ENCODE measurements at places on chromosomes 2 and 18. TPM values are rescaled to one million over a fixed set of nuclear protein-coding genes. Genes with fewer than 3 reads are reported as not detected.
A peak's percentile ranks its signal among the peaks of the same experiment; 100 is the strongest.

GDF7 gene
- total RNA-seq: not detected

CHN1 gene
- total RNA-seq: 3.3 TPM

- no peaks in the 10 kb centered on the region for H3K27me3 ChIP-seq
- no peak overlapping the region for H3K4me3 ChIP-seq
- no peak for DNase-seq
- H3K4me1 ChIP-seq: no peaks in the 10 kb centered on the region
- H3K27ac ChIP-seq: no peak overlapping the region
These were observed 46.0 kb downstream of the SANBR start for GRCh38 chr2:61111708-61112107.

GRCh38 chr2:226979004-226979403 lies 143.2 kb downstream of the RHBDD1 start:
- DNase-seq: no peak
- H3K4me1 ChIP-seq: peaks cover 7% of the 10 kb centered on the region
- H3K36me3 ChIP-seq: peaks cover 8% of the 10 kb centered on the region
- H3K4me3 ChIP-seq: no peak overlapping the region
- H3K27ac ChIP-seq: no peak overlapping the region

DNA sequence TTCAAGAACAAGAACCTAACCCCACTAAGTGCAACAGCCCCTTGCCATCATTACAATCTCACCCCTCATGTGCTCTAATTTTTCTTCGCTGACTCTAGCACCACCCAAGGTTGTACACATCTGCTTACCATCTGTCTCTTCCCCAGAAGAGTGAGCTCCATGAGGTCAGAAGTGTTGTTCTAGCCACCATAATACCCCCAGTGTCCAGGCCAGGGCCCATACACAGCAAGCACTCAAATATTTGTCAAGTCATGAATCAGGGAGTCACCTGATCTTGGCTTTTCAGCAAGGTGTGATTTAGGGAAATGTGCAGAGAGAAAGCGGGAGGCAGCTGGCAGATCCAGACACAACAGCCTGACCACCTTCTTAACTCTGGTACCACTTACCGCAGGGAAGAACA lies 5.7 kb downstream of the ERCC3 start:
- H3K4me1 ChIP-seq: peaks cover 22% of the 10 kb centered on the region
- no peak overlapping the region for H3K27ac ChIP-seq
- no peak overlapping the region for H3K4me3 ChIP-seq
- no peaks in the 10 kb centered on the region for H3K27me3 ChIP-seq

DNA sequence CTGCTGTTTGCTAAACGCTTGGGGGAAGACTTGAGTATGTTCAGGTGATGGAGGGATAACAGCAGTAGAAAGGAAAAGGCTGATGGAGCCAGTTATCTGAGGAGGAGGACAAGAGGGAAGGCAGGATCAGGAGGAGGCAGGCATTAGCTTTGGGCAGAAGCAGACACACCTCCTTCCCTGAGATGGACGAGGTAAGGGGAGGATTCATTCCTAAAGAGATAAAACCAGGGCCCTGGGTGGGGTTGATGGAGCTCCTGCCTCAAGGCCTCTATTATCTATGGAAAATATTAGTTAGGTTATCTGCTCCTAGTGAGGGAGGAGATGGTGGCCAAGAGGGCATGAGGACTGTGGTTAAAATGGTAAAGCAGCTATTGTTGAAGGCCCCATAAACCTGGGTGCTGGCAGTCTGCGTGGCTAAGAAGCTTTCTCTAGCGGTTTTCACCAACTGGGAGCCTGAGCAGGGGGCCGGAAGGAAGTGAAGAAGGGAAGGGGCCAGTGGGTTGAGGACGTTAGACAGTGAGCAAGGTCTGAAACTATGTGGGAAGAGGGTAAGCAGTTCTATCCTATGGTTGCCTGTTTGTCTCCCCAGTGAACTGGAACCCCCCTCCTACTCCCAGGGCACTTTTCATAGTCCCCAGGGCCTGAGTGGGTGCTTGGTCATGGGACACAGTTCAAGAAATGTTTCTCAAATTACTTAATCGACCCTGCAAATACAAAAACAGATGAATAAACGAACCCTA lies 56.6 kb upstream of the HK2 start:
- DNase-seq: no peak
- H3K4me1 ChIP-seq: peaks cover 11% of the 10 kb centered on the region
- no peaks in the 10 kb centered on the region for H3K36me3 ChIP-seq
- H3K4me3 ChIP-seq: no peak overlapping the region

- no peak overlapping the region for H3K4me3 ChIP-seq
- H3K4me1 ChIP-seq: peaks cover 73% of the 10 kb centered on the region
- no peaks in the 10 kb centered on the region for H3K27me3 ChIP-seq
- DNase-seq: no peak
These were observed 4.3 kb upstream of the CASP8 start for GRCh38 chr2:201256082-201256481.

DNA sequence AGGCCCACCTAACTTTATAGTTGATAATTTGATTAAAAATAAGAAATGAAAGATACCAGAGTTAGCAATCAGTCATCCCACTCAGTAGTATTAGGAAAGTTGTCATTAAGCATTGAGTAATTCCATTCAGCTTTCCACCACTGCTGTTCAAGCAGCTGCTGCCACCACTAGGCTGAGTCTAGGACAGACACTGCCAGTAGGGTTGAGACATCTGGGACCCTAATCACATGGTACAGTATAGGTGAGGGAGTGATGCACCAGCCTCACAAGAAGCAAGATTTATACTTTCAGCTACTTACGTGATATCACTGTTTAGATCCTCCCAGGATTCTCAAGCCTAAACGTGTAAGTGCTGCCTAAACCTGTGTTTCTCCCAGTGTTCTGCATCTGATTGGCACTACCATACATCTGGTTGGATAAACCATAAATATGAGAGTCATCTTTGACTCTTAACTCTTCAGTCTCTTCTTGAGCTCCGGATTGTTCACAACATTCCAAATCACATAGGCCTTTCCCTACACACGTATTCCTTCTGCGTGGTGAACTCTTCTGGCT lies 3.2 kb downstream of the UBXN4 start:
- H3K4me3 ChIP-seq: peak overlapping the region; percentile 26
- peaks cover 35% of the 10 kb centered on the region for H3K4me1 ChIP-seq
- H3K36me3 ChIP-seq: peaks cover 22% of the 10 kb centered on the region

DNA sequence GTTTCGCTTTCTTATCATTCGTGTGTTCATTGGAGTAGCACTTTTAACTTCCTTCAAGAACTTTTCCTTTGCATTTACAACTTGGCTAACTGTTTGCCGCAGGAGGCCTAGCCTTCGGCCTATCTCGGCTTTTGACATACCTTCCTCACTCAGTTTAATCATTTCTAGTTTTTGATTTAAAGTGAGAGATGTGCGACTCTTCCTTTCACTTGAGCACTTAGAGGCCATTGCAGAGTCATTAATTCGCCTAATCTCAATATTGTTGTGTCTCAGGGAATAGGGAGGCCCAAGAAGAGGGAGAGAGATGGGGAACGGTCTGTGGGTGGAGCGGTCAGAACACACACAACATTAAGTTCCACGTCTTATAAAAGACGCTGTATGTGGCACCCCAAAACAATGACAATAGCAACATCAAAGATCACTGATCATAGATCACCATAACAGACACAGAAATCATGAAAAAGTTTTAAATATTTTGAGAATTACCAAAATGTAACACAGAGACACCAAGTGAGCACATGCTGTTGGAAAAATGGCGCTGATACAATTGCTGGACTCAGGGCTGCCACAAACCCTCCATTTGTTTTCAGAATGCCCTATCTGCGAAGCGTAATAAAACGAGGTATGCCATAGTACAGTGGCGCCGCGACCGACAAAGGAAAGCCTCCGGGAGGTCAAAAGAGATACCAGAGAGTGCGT lies 553 bp downstream of the TIGD1 start:
- peak overlapping the region; percentile 99 for H3K4me3 ChIP-seq
- peak overlapping the region; percentile 98 for H3K27ac ChIP-seq
- DNase-seq: no peak

All from activated naive CD4-positive, alpha-beta T cell treated with anti-CD3 and anti-CD28 coated beads for 36 hours (primary cell).